ENCODE measurements at places on chromosomes 11 and 22.

DNA sequence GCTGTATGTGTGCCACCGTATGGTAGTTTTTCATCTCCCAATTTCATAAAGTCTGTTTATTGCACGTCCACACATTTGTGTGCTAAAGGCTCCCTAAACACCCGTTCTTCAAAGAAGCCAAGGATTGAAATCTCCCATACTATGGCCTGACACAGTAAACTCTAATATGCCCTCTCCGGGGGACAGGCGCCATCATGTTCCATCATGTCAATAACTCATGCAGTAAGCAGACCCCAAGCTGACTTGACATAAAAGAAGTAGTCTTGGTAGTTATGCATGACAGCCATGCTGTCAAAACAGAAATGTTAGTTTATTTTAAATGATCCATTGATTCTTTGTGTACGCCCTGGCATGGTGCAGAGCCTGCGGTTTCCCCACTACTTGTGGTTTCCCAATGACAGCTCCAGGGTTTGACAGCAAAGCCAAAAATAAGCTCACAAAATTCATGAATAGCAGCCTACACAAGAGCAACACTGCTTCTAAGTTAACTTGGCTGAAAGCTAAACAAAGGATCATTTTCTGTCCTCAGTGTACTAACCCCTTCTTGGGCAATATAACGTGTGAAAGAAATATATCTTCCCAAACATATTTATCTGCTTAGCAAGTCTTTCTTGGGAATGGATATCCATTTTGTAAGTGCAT is 56.5 kb upstream of the CABP7 start:
- no peak for DNase-seq

DNA sequence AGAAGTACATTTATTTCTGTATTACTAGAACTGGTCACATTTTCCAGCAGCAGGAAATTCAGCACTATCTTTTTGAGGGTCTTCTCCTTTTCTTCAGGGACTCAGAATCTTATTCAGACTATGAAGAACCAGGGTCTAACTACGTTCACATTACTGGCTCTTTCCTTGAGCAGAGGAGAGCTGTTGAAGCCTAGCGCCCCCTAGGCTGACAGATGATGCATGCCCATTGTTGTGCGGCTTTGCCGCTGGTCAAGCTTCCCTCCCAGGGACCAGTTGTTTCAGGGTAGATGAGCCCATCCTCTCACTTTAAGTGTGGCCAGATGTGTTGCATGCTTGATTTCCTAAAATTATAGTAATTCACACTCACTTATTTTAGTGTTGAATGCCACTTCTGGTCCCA is 168.2 kb upstream of the PDGFD start:
- no peak for DNase-seq

DNA sequence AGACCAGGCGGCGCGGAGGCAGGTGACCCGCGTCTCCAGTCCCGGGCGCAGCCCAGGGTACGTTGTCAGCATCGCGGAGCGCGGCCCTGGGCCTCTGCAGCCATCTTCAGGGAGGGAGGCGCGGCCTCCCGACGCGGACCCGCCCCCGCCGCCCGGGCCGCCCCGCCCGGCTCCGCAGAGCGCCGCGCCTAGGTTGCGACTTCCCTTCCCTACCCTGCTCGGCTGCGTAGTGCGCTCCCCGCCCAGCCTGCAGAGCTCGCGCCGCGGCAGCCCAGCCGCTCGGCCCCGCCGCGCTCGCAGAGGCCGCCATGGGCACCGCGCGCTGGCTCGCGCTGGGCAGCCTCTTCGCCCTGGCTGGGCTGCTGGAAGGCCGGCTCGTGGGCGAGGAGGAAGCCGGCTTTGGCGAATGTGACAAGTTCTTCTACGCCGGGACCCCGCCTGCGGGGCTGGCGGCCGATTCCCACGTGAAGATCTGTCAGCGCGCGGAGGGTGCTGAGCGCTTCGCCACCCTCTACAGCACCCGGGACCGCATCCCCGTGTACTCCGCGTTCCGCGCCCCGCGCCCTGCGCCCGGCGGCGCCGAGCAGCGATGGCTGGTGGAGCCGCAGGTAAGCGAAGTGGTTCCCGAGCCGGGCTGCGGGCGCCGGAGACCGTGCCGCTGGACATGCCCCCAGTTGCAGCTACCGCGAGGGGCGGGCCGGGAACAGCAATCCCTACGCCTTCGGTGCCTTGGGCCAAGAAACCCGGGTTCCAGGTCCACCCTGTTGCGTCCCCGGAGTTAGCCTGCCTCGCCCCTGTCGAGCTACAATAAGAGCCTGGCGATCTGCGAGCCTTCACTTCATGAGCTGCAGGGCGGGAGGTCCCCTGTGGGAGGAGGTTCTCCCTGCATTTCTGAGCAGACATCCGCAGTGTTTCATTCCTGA is at the start of gene ENDOD1:
Gene ENDOD1, plus strand, starts transcription at position 227 of the 923 bp plus-strand sequence. Its CDS starts 82 bp downstream, at position 309.
- DNase-seq: peak; percentile 89

- no peak for DNase-seq
These were observed 564.2 kb upstream of the KIRREL3 start for GRCh38 chr11:127564810-127565209.

DNA sequence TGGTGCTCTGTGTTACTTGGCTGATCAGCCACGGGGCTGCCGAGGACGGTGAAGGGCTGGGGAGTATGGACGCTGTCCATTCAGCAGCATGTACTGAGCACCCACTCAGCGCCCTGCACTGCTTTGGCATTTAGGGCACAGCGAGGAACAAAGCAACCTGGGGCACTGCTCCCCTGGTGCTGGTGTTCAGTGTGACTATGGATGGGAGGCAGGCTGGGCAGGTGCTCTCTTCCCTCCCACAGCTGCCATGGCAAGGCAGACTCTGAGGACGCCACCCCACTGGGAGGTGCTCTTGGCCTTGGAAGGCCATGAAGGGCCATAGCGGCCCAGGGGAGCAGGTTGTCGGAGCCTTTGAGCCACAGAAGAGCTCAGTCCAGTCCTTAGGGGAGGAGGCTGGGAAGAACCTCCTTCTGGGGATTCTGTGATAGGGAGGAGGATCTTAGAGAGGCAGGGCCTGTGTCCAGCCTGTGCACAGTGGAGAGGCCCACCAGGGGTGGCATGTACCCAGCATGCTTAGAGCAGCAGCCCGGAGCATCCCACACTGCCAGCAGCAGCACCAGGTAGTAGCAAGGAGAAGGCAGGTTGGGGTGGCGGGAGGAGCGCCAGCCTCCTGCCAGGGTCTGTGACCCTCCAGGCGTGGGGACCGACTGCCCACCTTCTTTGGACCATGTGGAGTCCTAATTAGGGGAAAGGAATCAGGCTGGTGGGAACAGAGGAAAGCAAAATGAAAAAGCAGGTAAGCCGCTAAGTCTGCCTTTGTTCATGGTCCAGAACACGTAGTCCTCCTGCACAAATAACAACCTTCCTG is 141.8 kb downstream of the MPPED1 start:
- DNase-seq: no peak

- no peak for DNase-seq
These were observed 17.5 kb upstream of the CDKN1C start for GRCh38 chr11:2902784-2903671.

- DNase-seq: peak; percentile 85
These were observed at the start of gene PDE3B for GRCh38 chr11:14643697-14644225. PDE3B (plus strand) TSS chr11:14643804; CDS start chr11:14644076, 272 bp downstream.

- DNase-seq: no peak
These were observed 1077.3 kb downstream of the OPCML start for GRCh38 chr11:132455044-132455443.

GRCh38 chr11:130449996-130450769 is 1.7 kb downstream of the ADAMTS15 start:
- no peak for DNase-seq

GRCh38 chr11:59523541-59523940 is 12.2 kb downstream of the OR4D9 start:
- DNase-seq: no peak
